ENCODE measurements at places on chromosomes 3 and 15. TPM values are rescaled to one million over a fixed set of nuclear protein-coding genes. Genes with fewer than 3 reads are reported as not detected.

DISP2 gene
- total RNA-seq = 0.50 TPM

SEMA6D gene
- total RNA-seq = not detected

DAPK2 gene
- total RNA-seq = 0.62 TPM

BAHD1 gene
- total RNA-seq = 15.1 TPM

MSL2 gene
- total RNA-seq = 78.2 TPM

ZNF654 gene
- total RNA-seq = 29.6 TPM

CPEB1 gene
- not detected for total RNA-seq

KNL1 gene
- total RNA-seq = 36.9 TPM

ADAMTSL3 gene
- not detected for total RNA-seq

ECT2 gene
- 42.9 TPM for total RNA-seq

- DNase-seq = no peak
Observed at GRCh38 chr3:124347418-124347817, 355.5 kb upstream of the ROPN1 start.

DNA sequence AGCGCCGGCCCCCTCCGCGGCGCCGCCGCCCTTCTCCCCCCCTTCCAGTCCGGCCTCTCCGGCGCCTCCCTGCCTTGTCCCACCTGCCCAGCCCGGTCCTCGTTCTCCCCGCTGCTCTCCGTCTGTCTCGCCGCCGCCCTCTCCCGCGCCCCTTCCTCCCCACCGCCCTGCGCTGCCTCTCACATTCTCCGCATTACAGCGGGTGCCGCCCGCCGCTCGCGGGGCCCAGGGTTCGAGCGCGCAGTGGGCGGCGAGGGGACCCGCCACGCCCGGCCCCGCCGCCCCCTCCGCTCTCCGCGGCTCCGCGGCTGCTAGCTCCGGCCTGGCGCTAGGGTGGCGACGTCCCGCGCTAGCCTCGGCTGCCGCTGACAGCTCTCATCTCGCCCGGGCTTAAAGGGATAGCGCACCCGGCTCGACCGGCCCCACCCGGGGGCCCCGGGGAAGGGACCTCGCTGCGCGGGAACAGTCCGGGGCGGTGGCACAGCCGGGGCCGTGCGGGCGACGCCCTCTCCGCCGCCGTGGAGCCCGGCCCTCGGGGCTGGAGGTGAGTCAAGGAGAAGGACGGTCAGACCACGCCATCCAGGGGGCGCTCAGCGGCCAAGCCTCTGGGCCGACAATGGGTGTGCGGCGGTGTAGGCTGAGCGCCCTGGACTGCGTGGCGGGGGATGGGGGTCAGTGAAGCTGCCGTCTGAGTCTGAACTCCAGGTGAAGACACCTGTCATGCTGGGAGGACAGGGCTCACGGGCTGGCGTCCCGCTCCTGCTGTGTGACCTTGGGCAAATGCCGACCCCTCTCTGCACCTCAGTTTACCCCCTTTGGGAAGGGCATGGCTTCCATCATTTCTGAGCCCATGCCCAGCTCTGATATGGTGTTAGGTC is 187.4 kb upstream of the LINGO1 start:
- DNase-seq = no peak

GRCh38 chr3:151276687-151277042 is 1.7 kb downstream of the P2RY14 start:
- no peak for DNase-seq

DNA sequence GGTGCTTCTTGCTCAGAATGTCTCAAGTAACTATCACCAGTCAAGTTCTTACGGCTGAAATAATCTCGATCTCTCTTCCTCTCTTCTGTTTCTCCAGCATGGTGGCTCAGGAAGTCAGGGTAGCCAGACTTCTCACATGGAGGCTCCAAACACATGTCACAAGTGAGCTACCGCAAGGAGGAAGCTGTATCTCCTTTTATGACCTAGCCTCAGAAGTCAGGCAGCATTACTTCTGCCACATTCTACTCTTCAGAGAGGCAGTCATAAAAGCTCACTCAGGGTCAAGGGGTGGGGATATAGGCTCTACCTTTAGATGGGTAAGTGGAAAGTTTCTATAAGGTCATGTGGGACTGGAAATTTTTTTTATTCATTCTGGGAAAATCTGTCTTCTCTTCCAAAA is 86.6 kb upstream of the NEO1 start:
- no peak for DNase-seq

GRCh38 chr3:58317811-58318210 is 11.5 kb downstream of the HTD2 start:
- no peak for DNase-seq

DNA sequence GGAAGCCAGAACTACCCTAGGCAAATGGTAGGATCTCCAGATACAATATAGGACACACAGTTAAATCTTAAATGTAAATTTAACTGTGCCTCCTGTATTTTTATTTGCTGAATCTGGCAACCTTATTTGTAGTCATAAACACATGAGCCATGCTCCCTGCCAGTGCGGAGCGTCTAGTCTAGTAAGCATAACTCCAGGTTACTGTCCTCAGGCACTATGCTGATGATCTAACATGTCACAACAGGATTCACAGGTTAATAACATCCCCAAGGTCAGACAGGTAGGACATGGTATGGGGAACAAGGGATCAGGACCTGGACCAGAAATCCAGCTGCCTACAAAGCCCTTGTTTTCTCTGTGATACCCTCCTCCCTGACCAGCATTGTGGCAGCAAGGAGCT is 305.1 kb downstream of the CACNA2D3 start:
- DNase-seq = no peak

GRCh38 chr3:69137005-69137404 is 14.6 kb upstream of the LMOD3 start:
- DNase-seq = no peak

DNA sequence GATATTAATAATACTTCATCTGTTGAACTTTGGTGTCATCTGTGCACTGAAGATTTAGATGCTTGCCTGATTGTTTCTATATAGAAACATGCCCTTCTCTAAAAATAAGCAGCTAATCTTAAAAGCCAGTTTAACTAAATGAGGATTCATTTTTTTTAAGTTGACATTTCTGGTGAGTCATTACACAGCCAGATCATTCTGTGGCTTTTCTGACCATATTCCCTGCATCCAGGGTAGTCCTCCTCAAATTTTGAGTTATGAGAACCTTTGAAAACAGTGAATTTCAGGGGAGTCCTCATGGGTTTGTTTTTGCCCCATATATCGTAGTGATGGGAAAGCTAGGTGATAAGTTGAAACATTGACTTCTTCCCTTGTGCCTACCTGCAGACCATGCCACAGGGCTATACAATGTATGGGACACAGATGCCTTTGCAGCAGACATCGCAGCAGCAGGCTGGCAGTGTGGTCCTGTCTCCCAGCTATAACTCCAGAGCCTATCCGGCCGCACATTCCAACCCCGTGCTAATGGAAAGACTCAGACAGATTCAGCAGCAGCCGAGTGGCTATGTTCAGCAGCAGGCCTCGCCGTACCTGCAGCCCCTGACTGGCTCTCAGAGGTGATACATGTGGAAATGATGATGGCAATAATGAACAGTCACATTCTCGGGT is 26.5 kb upstream of the P2RY12 start:
- no peak for DNase-seq

DNA sequence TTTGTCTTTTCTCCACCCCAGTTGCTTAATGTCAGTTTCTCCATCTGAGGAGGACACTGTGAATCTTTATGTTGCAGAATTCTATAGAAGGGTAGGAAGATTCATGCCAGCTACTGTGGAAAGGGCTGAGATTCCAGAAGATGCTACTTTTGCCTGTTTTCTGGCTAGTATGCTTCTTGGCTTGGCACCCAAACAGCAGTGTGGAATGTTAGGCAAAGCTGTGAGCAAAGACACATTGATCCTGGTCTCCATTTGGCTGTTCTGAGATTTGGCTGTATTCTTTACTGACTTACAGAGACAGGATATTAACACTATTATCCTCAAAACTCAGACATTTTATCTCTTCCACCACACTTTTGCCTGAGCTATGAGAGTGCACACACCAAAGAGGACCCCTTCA is 39.3 kb downstream of the PDHB start:
- no peak for DNase-seq

DNA sequence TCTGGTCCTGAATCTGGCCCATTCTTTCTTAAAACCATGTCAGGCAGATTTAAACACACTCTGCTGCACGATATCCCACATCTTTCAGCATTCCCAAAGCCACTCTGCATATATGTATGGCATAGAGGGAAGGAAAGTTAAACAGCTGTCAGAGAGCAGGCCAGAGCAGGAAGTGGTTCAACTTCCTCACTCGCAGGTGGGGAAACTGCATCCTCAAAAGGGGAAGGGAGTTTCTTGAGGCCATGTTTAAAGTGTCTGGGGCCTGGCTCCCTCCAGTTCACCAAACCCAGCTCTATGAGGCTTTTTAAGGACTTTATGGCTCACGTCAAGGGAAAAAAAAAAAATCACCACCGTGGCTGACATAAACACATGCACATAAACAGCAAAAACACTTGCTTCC is 123.1 kb downstream of the OPA1 start:
- no peak for DNase-seq

- DNase-seq = no peak
Observed at GRCh38 chr3:115638991-115639390, 15.7 kb downstream of the GAP43 start.

GRCh38 chr15:60297047-60297446 is 100.7 kb downstream of the ANXA2 start:
- no peak for DNase-seq

All from activated naive CD4-positive, alpha-beta T cell treated with anti-CD3 and anti-CD28 coated beads, Interleukin-2, amount 50 U/mL, for 72 hours (primary cell).